ENCODE measurements at places on chromosomes 7 and 10. TPM values are rescaled to one million over a fixed set of nuclear protein-coding genes. Genes with fewer than 3 reads are reported as not detected.

GRCh38 chr10:123044391-123044790, 35.6 kb downstream of the ACADSB start:
- no peak for DNase-seq

- no peak for DNase-seq
Measured at GRCh38 chr7:140655511-140656408, 15.1 kb upstream of the DENND2A start.

GRCh38 chr10:89029181-89029580, 38.6 kb downstream of the FAS start:
- no peak for DNase-seq

DNA sequence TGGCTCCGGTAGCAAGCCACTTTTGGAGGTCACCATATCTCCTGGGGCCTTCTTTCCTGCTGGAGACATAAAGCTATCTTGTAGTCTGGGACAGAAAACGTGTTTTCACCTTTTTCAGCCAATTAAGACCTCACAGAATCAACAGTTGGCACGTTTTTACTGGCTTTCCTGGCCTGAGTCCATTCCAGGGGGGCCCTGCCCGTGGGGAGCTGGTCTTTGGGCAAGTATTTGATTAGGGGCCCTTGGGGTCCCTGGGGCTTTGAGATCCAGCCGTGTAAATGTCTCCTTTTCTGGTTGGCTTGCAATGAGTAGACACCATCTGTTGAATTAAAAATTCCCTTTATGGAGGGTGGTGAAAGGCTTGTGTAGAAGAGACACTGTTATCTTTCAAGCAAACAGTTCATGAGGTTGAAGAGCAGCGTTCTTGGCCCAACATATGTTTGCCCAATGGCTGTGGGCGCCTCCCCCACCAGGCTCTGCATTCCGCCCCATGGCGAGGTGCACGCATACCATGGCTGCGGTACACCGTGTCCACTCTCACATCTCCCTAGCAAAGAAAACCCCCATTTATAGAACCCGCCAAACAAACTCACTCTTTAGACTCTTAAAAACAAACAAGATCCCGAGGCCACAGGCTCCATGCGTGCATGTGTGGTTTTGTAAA, 593.2 kb downstream of the LRMDA start:
- no peak for DNase-seq

GRCh38 chr10:131442271-131442670, 130.8 kb upstream of the TCERG1L start:
- no peak for DNase-seq

- no peak for DNase-seq
Measured at GRCh38 chr7:101663747-101664146, 34.7 kb upstream of the MYL10 start.

HYAL4 gene
- total RNA-seq: 0.28 TPM

WBP1L gene
- total RNA-seq: 94.4 TPM

TBRG4 gene
- total RNA-seq: 48.2 TPM

CLRN3 gene
- not detected for total RNA-seq

MMP21 gene
- 0.28 TPM for total RNA-seq

POM121C gene
- 16.8 TPM for total RNA-seq

Measured in right atrium auricular region (tissue), 2 donors.